ENCODE measurements at places on chromosomes 2 and 18.

DNA sequence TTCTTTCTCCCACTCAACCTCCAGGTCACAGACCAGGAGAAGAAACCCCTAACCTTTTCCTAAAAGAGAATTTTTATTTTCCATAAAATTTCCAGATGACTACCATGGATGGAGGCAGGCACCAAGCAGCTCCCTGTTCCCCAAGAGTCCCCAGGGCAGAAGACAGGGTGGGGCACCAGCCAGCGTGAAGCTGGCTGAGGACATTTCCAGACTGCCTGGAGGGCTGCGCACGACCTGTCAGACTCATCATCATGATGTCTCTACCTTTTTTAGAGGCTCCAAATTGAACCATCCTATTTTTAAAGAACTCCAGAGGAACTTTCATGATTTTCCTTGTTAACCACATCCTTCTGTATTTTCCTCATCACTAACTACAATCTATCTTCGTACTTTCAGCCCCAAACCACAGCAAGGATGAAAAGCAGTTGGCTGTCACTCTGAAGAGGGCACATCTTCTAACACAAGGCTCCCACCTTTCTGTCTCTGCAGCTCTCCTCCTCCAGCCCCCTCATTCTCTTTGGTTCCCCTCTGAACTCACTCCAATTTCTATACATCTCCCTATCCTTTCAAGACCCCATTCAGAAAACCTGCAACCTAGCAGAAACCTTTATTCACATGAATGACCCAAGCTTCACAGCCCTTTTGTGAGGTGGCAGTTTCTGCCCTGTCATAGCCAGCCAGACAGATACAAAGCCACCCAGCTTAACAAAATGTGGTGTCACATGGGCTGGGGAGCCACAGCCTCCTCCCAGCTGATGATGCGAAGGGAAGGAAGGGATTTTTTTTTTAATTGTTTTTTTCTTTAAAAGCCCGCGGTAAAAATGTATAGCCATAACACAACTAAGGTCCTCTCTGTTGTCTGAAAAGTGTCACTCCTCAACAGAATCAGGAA is 11.1 kb downstream of the AMMECR1L start:
- DNase-seq = no peak

DNA sequence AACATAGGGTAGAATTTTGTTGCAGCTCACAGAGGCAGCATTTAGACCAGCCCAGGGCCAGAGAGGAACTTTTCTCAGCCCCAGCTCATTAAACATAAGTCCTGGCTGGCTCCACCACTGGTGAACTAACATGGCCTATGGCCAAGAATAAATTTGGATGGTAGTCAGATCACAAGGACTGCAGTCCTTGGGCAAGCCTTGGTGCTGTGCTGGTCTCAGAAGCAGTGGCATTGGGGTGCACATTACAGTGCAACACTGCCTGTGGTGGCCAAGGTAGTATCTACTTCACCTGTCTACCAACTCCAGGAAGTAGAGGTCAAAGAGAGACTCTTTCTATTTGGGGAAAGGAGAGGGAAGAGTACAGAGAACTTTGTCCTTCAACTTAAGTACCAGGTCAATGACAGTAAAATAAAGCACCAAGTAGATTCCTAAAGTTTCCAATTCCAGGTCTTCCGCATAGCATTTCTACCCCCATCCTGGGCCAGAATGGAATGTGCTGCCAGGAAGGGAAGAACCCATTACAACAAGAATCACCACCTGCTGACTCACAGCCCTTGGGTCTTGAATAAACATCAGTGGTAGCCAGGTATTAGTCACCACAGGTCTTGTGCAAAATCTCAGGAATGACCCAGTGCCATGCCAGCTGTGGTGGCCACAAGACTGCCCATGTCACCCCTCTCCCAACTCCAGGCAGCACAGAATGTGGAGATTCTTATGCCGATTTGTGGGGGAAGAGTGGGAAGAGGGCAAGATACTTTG is 155.4 kb upstream of the FSIP2 start:
- no peak for DNase-seq

DNA sequence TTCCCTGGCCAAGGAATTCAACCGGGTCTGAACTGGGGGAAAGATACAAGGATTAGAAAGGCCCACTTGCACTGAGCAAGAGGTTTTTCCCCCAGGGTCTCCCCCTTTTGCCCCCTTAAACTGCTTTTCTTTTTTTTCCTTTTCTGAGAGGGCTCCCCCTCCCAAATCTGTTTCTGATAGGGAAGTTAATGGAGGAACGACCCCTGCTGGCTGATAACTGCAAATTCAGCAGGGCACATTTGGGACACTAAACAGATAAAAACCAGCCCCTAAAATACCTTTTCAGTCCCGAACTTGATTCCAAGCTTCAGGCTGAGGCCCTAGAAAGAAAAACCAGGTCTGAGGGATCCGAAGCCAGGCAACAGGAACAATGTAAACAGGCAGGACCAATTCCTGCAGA is 1012.4 kb upstream of the CRIM1 start:
- no peak for DNase-seq

GRCh38 chr2:86216575-86217555 is 17.6 kb downstream of the MRPL35 start:
- DNase-seq = no peak

- no peak for DNase-seq
Observed at GRCh38 chr2:169693360-169693759, 845 bp downstream of the CFAP210 start.

DNA sequence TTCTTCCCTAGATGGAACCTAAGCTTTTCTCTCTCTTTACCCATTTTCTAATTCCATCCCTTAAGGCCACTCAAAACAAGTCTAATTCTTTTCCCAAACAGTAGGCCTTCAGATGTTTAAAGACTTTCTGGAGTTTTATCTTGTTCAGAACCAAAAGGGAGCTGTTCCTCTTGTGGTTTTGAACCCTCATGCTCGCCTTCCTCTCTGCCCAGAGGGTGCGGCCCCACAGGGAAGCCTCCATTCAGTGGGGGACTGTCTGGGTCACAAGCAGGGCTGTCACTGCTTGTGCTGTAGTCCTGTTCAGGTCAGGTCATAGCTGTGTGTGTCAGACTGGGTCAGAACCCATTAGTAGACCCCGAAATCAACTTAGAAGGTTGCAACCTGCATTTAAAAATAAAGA is 56.5 kb downstream of the TET3 start:
- DNase-seq = no peak

- no peak for DNase-seq
Observed at GRCh38 chr2:25684577-25685473, 11.4 kb upstream of the DTNB start.

DNA sequence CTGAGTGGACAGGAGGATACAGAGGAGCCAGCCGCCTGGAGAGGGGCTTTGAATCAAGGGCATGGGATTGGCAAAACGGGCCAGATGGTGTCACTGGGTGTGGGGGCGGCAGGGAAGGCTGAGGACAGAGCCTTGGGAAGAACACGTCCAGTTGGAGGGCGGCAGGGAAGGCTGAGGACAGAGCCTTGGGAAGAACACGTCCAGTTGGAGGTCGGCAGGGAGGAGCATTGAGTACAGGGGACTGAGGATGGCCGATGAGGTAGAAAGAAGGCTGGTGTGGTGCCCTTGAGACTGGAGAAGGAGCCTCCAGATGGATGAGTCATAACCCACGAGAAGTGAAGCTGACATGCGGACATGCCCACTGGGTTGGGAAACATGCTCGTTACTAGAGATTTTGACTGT is 4.5 kb downstream of the HES6 start:
- DNase-seq = no peak

GRCh38 chr2:48896870-48897269 is 141.3 kb upstream of the LHCGR start:
- no peak for DNase-seq

GRCh38 chr2:64626963-64627760 is 26.6 kb downstream of the SERTAD2 start:
- no peak for DNase-seq

GRCh38 chr2:112782234-112782799 is 2.0 kb downstream of the IL1A start:
- no peak for DNase-seq

GRCh38 chr2:31384351-31384750 is 30.2 kb downstream of the XDH start:
- peak; percentile 71 for DNase-seq

DNA sequence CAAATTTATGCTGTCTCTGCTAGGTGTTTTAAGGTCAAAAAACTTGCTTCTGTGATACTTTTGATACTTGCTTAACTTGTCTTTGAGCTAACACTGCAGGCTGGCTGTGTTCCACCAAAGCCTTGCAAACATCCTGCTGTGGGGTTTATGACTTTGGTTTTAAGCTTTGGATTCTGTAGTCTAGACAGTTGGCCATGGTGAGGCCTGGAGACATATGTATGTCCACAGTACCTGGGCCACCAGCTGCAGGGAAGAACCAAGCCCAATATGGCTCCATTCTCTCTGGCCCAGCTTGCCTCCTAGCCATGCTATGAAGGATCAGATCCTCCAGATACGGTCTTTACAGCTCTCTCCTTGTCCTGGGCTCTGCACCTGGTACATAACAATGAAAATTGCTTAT is 113.9 kb downstream of the INO80D start:
- DNase-seq = no peak

GRCh38 chr2:217875138-217875537 is 127.7 kb downstream of the TNS1 start:
- DNase-seq = no peak

DNA sequence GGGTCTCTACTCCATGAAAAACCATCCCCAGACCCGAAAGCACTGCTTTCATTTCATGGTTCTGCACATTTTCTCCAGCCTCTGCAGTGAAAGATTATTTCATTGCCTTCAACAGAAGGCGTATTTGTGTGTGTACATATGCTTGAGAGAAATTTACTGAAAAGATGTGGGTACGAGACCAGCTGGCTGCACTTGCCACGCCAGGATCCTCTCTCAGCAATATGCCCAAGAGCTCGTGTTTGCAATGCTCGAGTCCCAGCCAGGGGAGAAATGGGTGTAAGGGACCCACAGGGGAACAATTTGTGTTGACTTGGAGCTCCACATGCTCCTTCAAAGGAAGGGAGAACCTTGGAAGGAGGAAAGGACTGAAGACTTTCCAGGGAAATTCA is 37.3 kb downstream of the TMEM177 start:
- no peak for DNase-seq

- no peak for DNase-seq
Observed at GRCh38 chr18:29063346-29063745, 886.4 kb upstream of the CDH2 start.

- no peak for DNase-seq
Observed at GRCh38 chr18:22509423-22509822, 91.7 kb upstream of the CTAGE1 start.

GRCh38 chr18:13292736-13293135 is 74.2 kb downstream of the LDLRAD4 start:
- DNase-seq = no peak

DNA sequence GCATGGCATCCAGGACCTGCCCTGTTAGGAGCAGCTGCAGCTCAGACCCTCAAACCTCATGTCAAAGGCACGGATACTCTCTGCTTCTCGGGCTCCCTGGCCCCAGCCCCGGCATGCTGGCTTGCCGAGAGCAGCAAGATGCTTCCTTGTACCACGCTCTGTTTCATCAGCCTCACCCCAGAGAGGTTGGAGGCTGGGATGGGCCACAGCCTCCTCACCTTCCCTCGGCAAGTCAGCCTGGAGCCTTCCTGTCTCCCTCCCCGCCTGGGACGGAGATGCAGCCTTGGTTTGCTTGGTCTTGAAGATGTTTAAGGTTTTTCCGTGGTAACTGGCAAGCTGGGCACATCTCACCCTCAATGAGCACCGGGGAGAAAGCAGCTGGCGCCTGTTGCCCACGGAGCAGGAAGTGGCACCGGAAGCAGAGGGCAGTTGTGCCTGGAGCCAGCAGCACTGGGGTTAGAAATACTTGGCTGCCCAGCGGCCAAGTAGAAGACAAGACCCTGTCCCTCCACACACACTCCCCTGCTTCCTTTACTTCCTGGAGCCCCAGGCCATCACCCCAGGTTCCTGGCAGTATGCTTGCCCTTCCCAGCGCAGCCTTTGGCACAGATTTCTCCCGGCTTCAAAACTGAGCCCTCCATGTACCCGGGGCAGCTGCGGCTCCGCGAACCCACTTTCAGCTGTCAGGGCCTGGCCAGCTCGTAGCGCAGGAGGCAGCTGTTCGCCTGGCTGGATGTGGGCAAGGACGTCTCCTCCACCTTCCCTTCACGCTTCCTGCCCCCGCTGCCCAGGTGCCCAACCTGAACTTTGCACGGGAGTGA is 17.4 kb downstream of the FBLN7 start:
- no peak for DNase-seq

GRCh38 chr2:76268484-76268883 is 557.8 kb upstream of the GCFC2 start:
- DNase-seq = no peak

DNA sequence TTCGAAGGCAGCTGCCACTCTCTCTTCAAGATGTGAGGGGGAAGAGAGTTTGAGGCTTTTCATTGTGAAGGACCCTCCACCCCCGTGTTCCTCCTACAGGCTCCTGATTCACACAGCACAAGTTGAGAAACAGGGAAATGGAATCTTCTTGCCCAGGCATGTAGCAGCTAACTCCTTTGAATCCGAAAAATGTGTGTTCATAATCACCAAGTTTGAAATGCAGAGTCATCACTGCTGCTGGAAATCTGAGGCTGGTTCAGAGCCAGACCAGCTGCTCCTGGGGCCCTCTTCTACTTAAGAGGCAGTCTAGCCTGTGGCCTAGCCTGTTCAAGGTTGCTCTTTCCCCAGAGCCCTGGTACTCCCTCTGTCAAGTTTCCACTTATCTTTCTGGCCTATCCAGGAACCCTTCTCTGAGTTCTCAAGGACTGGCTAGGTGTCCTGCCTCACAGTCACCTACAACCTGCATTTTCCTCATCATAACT is 166.4 kb downstream of the TMEM247 start:
- peak; percentile 91 for DNase-seq

DNA sequence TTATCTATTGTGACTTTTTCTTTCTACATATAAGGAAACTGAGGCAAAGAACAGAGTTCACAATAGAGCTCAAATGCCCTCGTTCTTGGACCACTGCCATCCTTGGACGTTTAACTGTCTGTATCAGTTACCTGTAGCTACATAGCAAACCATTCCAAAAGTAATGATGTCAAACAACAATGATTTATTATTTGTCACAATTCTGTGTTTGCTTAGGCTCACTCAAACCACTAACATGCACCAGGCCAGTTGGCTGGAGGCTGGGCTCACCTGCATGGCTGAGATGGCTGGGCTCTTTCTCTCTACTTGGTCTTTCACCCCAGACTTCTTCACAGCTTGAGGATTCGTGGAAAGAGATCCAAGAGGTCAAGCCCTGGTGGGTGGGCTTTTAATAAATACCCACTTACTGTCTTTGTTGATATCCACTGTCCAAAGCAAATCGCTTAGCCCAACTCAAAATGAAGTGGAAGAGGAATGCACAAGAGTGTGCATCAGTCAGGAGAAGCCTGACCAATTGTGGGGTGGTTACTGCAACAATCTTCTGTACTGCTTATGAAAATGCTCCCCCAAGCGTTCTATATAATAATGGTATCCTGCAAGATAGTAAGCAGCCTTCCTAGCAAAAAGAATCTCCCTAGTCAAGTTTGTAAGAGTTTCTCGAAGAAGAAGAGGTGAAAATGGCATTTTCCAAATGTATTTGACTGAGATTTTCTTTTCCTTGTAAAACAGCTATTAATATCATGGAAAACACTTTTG is 163.5 kb upstream of the NT5C1B start:
- DNase-seq = no peak

DNA sequence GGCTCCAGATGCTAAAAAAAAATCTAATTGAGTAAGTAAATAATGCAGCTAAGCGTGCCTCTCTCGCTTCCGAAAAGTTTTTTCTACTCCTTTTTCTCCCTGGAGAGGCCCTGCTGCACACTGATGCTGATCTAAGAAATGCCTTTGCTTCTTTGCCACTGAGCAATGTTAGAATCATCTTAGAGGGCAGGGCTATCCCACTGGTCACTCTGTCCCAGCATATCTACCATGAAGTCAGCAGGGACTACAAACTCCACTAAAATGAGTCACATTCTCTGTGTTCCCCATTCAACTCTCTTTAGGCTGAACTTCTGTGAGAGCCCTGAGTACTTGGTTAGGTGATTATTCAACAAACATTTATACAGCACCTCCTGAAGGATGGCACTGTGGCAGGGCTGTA is 127.6 kb upstream of the LYPD1 start:
- no peak for DNase-seq

All from AG09319 (cell line).